ENCODE measurements at places on chromosomes 2 and 18. TPM values are rescaled to one million over a fixed set of nuclear protein-coding genes. Genes with fewer than 3 reads are reported as not detected.

DNA sequence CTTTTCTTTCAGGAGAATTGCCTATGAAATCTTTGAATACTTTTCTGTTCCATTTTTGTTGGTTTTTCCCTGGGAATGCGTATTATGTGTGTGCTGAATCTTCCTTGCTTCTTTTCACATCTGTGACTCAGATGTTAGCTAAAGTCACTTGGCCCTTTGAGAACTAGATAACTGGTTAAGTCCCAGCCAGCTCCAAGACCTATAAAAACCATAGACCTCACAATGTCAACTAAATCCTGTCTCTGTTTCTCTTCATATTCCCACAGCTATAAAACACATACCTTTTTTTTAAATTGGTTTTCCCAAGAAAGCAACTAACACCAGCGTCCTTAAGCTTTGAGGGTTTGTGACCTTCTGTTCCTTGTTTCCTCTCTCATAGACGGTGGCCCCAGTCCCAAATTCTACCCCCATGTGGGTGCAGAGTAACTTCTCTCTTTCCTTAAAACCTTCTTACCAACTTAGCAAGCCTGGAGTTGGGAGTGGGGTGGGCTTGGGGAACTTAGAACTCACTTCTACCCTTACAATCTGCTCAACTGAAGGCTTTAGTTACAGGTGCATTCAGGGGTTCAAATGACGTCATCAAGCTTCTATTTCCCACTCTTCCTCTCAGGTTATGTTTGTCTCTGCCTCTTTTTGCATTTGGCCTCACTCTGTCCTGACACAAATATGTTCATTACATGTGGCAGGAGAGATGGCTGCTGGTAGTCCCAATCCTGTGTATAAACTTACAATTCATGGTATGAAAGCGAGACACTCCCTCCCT is 58.1 kb upstream of the TGIF1 start:
- DNase-seq: no peak

- no peak for DNase-seq
Observed at GRCh38 chr2:158518084-158518483, 61.3 kb downstream of the PKP4 start.

DNA sequence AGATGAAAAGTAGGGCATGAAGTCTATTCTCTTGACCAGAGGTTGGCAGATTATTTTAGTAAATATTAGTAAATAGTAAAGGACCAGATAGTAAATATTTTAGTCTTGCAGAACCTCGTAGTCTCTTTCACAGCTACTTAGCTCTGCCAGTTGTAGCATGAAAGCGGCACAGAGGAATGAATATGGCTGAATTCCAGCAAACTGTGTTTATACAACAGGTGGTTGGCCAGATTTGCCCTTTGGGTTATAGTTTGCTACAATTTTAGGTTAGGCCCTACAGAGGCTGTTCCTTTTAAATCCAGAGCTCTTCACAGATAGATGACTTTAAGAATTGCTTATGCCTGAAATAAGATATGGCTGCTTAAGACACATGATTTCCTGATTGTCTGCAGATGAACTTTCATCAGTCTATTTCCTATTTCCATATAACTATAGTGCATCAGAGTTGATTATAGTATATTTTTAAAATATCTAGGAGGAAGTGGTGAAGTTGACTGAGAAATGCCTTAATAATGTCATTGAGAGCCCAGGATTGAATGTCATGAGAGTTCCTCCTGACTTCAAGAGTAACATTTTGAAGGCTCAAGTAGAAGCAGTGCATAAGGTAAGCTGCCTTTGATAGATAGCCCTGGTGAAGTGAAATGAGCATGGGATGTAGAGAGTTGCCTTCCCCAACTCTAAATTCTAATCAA is 80.5 kb downstream of the TMEM185B start:
- DNase-seq: no peak

- no peak for DNase-seq
Observed at GRCh38 chr18:8188184-8188583, 421.1 kb upstream of the RAB12 start.

- DNase-seq: no peak
Observed at GRCh38 chr2:198731842-198732399, 725.8 kb downstream of the SATB2 start.

GRCh38 chr2:233418761-233419546 is 64.7 kb downstream of the DGKD start:
- peak; percentile 52 for DNase-seq

GRCh38 chr2:69798909-69799526 is 30.4 kb upstream of the GMCL1 start:
- DNase-seq: peak; percentile 91

DNA sequence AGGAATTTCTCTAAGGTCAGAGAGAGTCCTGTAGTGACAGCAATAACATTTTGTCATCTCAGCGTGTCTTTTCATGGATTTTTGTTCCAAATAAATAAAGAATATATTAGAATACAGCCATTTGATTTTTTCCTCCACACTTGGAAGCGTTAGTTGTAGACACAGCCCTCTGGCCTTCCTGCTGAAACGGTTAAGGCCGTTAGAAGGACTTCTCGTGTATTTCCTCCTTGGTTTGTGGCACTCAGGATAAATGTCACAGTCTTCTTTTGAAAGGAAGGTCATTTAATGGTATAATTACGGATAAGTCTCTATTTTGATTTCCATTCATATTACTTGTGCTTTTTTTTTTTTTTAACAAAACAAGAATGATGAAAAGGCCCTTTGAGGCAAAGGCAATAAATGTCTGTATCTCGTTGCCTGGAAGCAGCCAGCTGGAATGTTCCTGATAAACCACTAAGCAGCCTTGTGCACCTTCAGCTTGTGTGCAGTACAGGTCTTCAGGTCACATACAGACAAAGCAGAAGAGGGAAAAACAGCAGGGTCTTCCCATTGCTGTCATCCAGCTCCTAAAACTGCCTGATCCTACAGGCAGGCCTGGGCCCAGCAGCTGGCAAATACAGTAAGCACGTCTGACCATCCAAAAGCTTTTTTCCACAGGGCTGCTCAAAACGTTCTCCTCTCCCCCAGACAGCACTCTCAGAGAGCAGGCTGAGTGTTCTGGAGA is 14.4 kb downstream of the EFR3B start:
- no peak for DNase-seq

DNA sequence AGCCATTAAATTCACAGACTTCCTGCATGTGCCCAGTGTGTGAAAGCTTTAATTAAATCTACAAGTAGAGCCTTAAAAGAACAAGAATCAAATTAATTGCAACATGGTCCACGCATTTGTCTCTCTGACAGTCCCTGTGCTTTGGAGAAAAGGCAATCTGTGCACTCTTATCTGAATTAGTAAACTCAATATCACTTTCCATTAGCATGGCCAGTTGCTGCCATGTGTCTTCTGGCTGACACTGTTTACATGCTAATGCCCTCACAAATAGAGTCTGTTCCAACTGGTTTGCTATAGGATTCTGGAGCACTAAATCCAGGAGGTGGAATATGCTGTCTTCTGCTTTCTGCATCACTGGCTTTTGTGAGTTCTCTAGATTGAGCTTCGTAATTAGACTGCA is 434.5 kb upstream of the RAB12 start:
- DNase-seq: peak; percentile 12

DNA sequence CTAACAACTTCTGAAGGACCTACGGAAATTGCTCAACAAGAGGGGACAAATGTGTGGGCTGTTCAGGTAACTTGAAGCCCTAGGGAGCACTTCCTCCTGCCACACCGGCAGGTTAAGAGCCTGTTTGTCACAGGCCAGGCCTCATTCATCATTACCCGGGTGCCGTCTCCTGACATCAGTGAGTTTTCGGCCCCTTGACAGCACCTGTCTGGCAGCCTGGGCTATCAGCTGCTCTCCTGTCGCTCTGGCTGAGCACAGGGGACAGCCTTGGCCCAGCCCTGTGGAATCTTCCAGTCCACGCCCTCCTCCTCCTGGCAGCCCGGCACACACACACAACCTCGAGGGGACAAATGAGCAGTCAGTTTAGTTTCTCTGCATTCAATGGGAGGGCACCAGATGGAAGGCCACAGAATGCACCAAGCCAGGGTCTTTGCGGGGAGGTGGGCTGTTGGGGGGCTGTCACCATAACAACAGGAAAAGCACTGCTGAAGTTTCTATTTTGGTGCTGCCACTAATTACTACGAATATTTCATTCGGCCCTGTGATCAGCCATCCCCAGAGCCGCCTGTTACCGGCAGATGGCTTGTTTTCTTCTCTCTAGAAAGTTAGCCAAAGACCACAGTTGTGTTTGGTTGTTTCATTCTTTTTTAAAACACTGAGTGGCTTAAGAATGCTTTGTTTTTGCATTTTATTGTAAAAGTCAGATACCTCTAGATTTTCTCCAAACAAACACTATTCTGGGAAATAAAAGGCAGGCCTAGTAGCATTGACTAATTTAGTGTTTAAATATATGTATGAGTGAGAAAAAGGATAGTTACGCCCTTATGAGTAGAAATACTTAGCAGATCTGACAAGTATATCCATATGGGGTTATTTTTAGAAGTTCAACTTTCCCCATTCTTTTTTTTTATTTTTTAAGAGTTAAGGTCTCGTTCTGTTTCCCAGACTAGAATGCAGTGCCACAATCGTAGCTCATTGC is 189.9 kb upstream of the NDUFV2 start:
- peak; percentile 72 for DNase-seq

DNA sequence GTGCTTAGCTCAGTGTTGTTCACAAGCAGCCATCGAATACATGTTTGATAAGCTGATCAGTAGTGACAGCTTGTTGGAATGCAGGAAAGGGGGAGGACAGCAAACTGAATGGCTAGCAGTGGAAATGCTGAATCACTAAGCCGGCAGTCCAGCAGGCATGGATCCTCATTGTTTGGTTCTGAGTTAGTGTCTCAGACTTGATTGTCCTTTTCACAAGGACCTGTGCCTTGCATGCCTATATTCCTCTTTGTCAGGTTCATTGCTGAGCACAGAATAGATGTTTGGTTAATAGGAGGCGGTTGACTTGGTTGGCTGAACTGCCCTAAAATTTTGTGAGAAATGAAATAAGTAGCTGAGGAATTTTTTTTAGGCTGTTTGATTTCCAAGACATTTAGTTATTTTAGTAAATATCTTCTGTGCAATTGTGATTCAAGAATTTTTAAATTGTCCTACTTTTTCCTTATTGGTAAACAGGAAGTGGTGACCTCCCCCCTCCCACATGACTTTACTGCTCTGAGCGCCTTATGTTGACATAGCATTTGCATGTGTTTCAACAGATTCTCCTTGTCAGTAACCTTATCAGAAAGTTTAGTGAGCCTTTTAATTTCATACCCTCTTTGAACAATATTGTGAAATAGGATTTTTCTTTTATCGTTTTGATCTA is 21.4 kb upstream of the STON1 start:
- no peak for DNase-seq

The MORN2 gene
- 121 TPM for polyA plus RNA-seq

The RTP5 gene
- polyA plus RNA-seq: not detected

The ZNF892 gene
- 0.34 TPM for polyA plus RNA-seq
